Renal cortical epithelial cell (primary cell): ENCODE measurements at places on chromosomes 6 and 20. TPM values are rescaled to one million over a fixed set of nuclear protein-coding genes. Genes with fewer than 3 reads are reported as not detected.

- DNase-seq, result no peak
These were observed 44.5 kb downstream of the MDGA1 start for GRCh38 chr6:37653229-37653628.

DNA sequence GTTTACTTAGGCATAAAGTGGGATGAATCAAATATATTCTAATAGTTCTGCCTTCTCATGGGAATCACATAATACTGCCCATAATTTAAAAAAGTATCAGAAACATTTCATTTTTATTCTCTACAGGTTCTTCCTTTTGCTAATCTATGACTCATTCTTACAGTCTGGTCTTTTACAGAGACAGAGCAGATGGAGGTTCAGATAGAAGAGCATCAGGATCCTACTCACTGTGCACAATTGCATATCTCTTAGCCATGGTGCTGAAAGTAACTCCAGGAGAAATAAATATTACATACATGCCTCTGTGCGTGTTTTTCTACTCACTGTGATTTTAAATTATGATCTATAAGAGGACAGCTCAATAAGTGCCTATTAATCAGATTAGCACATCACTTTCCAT is 16.3 kb upstream of the OR2B6 start:
- DNase-seq, result no peak

DNA sequence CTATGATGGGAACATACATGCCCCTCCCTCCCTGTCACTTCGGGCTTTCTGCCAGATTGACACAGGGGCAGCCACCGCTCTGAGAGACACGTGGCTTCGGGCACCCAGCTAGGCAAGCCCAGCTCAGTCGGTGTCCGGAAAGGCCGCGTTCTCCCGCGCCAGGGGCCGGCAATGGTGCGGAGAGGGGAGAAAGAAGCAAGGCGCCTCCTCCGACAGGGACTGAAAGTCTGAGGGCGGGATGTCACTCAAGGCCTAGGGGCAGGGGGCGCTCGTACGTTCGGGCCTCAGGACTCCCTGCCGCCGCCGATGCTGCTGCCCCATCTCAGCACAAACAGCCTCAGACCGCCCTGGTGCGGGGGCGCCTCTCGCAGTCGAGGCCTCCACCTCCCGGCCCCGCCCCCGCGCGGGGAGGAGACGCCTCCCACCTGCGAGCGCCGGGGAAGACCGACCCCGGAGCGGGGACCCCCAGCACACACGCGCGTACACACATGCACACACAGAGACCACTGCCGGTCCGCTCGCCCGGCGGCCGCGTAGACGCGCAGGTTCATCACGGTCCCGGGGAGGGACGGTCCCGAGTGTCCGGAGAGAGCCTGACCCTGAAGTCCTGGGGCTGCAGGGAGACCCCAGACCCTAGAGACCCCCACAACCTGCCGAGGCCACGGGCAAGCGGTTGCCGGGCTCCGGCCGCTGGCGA is 1.9 kb downstream of the GRM4 start:
- no peak for DNase-seq

F13A1 gene
- total RNA-seq, result 0.05 TPM in 1 of 2 replicates, not detected in the other

DNA sequence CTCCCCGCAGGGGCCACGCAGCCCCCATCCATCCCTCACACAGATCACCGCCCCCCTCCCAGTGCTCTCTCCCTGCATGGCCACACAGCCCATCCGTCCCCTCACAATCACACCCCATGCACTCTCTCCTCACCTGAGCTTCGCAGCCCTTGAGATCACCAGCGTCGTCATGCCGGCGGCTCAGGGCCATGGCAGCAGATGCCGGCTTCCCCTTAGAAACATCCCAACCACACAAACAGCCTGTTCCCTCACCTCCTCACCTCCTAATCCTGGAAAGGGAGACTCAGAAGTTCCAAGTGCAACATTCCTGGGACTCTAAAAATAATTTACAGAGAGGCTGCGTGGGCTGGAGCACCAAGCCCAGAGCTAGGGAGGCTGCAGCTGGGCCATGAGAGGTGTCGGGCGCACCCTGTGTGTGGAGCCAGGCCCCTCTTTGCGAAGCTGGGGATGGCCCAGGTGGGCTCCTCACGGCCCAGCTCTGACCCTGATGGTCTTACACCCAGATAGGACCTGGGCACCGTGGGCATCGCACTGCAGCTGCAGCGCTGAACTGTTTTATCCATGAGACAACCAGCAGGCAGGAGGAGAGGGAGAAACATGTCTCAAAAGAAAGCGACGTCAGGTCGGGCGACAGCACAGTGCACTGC is 125.3 kb downstream of the DLL1 start:
- no peak for DNase-seq

ARFGEF3 gene
- total RNA-seq, result 8.7 and 13.8 TPM in 2 replicates

DNA sequence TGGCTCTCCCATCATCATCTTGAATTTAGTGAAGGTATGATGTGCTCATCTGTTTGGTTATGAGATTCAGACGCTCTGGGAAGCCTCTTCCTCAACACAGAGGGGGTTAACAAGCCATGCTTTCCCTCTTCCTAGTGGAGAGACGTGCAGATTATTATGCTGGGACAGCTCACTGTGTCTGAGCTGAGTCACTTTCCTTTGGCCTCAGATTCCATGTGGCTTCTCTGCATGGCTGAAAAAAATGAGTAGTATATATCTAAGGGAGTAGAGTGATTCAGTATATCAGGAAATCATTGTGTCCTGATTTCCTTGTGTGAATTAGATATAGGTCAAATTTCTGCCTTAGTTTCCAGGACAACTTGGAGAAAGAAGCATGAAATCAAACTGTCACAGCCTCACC is 52.6 kb downstream of the FIG4 start:
- peak; percentile 82 for DNase-seq

DNA sequence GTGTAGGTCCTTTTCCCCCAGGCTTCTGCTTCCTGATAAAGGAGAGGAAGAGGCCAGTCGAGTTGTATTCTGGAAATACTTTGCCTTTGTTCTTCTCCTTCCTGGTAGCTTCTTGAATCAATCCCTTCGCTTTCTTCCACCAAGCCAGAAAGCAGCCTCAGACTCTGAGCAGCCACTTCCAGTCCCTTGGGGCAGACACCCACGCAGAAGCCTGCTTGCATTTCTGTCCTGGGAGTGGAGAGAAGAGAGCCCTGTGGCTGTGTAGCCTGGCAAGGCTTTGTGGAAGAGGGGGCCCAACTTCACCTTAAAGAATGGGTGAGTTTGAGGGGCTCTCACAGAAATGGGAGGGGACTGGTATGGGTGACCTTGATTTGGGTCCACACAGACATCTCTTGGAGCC is 211.0 kb upstream of the SSTR4 start:
- DNase-seq, result no peak

DNA sequence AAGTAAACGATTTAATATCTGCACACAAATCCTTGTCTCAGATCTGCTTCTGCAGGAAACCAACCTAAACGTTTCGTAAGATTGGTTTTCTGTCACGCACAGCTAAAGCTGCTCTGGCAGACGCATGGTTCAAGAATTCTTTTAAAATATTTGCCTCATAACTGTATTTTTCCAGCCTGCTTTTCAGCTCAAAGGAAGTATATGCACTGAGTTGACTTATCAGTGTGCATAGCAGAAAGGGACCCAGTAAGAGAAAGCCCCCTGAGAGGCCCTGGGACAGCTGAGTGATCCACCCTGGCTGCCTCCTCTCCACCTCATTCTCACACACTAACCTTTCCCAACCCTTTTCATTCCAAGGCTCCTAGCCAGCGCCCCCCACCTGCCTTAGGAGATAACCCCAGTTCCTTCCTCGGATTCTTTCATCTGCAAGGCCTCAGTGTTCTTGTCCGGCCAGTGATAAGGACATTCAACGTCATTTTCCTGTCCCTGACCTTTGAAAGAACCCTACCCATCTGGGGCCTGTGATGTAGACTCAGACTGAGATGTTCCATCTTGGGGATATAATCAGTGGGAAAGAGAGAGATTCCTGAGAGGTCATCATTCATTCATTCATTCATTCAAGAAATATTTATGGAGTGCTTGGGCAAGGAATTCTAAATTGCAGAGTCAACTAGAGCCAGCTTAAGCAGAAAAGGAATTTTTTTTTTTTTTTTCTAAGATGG is 22.4 kb upstream of the SLC9A8 start:
- no peak for DNase-seq

DNA sequence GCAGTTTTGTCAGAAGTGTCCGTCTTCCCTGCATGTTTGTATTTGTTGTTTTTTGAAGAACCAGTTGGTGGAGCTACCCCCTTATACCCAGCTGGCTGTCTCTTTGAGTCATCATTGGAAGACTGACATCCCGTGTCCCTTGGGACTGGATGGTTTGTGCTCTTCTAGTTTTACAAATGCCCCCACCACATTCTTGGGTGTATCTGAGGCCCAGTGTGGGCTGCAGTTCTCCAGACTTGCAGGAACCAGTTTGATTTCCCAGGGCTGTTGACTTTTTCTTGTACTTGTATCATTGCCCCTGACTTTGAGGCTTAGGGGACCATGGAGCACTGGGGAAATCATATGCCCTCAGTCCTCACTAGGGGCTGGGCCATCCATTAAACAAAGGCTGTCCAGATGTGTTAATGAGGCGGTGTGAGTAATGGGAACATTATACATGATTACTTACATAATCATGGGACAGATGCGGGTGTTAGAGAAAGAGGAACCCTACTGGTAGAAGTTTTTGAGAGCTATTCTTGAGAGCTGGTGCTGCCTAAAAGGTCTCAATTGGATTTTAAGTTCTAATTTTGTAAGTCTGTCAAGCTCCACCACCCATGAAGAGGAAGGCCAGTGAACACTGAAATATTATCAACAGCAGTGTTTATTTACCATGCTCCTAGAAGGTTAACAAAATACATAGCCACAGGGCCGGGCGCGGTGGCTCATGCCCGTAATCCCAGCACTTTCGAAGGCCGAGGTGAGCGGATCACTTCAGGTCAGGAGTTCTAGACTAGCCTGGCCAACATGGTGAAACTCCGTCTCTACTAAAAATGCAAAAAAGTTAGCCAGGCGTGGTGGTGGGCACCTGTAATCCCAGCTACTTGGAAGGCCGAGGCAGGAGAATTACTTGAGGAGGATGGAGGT is 8.5 kb downstream of the JARID2 start:
- DNase-seq, result peak; percentile 47

TTK gene
- 1.4 and 14.6 TPM in 2 replicates for total RNA-seq

- DNase-seq, result no peak
These were observed 99.7 kb downstream of the PDE7B start for GRCh38 chr6:135951169-135951568.

SEMG1 gene
- total RNA-seq, result not detected in 2 replicates

GRCh38 chr20:25287631-25288290 is 39.9 kb downstream of the PYGB start:
- no peak for DNase-seq

DNA sequence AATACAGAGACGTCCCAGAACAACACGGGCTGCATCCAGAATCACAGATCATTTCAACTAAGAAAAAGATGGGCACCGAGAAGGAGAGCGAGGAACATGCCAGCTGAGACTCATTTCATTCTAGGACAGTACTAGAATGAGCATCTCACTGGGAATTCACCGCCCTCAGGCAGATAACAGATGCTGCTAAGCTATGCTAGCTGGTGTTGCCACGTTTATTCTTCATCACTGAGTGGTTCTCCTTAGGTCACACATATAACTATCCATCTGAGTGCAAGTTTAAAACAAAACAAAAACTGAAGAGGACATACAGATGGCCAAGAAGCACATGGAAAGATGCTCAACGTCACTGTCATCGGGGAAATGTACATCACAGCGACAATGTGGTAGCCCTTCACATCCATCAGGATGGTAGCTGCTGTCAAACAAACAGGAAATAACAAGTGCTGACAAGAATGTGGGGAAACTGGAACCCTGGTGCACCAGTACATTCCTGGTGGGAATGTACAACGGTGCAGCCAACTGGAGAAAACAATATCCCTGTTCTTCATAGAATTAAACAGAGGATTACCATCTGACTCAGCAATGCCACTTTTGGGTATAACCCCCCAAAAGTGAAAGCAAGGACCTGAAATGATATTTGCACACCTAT is 97.6 kb downstream of the SLC22A23 start:
- no peak for DNase-seq

GRCh38 chr6:1629316-1629715 is 19.6 kb downstream of the FOXC1 start:
- DNase-seq, result no peak

GRCh38 chr20:37095108-37095598 is 644 bp downstream of the RBL1 start:
- no peak for DNase-seq

DNA sequence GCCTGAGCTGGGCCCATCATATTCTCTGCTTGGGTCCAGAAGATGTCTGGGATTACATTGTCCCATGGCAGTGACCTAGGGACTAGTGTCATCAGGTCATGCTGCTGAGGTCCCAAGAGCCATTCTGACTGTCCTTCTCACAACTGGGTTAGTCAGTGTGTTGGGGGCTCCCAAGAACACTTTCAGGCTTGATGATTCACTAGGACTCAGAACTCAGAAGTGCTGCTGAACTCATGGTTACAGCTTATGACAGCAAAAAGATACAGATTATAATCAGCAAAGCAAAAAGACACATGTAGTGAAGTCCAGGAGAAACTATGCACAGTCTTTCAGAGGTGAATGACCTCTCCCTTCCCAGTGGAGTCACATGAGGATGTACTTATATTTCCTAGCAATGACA is 107.8 kb downstream of the SYNE1 start:
- DNase-seq, result no peak

GRCh38 chr6:111031151-111031550 is 49.3 kb downstream of the RPF2 start:
- no peak for DNase-seq

DNA sequence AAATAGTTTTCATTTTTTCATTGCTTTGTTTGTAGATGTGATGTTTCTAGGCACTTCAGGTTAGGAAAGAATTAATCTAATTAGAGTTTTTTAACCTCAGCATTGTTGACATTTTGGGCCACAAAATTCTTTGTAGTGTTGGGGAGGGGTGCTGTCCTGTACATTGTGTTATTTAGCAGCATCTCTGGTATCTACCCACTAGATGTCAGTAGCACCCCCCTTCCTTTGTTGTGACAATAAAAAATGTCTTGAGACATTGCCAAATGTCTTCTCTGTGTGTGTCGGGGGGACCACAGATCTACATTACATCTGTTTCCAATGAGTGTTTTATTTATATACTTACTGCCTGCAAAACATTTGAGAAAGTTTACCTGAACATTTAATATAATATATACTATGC is 45.6 kb downstream of the EYA4 start:
- peak; percentile 6 for DNase-seq

GJA10 gene
- total RNA-seq, result not detected in 2 replicates

DNA sequence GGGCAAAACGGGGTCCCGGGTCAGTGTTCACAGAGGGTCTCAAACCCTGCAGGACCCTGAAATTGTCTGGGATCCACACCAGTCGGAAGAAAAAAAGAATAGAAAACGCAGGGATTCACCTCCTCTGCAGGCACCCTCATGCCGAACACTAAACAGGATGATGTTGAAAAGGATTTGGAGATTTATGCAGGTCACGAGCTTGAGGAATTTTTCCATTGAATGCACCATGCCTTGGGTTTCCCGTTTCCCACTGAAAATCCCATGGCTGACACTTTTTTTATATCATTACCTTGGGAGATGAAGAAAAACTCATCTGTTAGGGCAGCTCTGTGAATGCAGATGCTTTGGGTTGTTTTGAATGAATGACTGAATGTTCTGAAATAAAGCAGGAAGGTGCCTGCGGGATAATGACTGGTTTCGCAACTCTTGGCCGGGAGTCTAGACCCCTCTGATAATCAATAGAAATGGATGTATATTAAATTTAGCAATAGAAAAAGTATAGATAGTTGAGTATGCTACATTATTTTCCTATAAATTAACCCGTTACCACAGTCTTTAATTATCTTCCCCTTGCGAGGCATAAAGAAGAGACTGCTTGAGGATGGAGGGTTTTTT is 147.5 kb upstream of the AFDN start:
- no peak for DNase-seq
